ENCODE measurements at places on chromosomes 16 and 17.
A peak's percentile ranks its signal among the peaks of the same experiment; 100 is the strongest.

GRCh38 chr17:70563281-70563820 is 394.0 kb downstream of the KCNJ2 start:
- DNase-seq: no peak

- no peak for DNase-seq
Measured at GRCh38 chr16:62038646-62039045, 2.4 kb upstream of the CDH8 start.

DNA sequence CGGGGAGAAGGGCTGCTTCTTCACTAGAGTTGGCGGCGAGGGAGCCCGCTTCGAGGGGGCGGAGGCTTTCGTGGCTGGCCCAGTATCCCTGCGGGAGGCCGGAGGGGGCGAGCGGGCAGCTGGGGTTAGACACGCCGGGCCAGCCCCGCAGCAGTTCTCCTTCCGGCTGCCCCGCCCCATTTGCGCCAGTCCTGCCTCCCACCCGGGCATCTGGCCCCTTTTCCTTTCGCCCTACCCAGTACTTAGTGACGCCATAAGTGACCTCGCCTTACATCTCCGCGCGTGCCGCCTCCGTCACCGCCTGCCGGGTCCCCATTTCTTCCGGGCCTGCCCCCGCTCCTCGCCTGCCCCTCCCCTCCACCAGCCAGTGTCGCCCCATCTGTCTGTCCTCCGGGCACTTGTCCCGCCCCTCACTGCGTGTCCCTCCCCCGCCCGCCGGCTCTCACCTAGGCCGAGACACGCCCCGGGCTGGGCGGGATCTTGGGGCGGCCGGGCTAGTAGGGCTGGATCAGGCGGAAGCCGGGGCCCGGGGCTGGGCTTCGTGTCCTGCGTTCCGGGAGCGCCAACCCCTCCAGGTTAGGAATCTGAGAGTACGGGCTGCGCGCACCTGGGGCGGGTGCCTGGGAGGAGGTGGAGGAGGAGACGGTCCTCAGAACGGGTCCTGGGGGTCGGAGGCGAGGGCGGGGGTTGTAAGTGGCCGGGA is 14.3 kb downstream of the SPATA32 start:
- peak; percentile 99 for DNase-seq

DNA sequence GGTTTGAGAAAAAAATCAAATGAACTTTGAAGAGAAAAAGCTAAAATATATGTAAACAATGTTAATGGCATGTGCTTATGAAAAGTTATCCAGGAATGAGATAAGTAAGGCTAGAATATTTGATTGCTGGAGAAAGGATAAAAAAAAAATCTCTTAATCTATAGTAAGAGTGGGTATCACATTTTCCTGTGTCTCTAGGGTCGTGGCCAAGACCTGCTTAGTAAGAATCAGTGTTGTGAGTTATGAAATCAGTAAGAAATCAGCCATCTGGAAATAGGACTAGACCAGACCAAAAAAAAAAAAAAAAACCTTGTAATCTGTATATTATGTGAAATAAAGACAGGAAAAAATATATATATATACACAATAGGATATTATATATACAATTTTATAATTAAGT is 1153.9 kb downstream of the CDH11 start:
- DNase-seq: no peak

DNA sequence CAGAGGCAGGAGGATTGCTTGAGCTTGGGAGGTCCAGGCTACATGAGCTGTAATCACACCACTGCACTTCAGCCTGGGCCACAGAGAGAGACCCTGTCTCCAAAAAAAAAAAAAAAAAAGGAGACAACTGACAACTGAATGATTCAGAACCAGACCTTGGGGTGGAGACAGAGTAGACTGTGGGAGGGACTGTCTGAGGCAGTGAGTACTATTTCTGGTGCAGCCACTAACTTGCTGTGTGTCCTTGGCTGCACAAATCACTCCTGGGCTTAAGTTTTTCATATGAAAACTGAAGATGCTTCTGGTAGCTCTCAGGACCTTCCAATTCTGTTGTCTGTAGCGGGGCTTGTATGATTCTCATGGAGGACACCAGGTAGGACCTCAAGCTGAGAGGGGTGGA is 5.8 kb downstream of the ASB16 start:
- DNase-seq: no peak

DNA sequence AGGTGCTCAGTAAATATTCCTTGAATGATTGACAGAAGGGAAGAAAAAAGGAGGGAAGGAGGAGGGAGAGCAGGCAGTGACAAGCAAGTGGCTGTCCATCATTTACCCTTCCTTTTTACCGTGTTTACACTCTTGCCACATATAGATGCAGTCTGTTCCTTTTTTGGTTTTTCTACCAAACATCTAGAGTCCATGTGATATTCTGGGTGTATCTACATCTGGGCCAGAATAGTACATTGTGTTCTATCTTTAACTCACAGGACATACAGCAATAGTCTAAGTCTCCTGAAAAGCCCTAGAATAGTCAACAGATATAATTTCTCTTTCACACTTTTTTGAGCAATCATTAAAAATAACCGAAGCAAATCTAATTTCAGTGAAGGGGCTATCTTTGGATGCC is 33.5 kb downstream of the KCNJ2 start:
- DNase-seq: no peak

DNA sequence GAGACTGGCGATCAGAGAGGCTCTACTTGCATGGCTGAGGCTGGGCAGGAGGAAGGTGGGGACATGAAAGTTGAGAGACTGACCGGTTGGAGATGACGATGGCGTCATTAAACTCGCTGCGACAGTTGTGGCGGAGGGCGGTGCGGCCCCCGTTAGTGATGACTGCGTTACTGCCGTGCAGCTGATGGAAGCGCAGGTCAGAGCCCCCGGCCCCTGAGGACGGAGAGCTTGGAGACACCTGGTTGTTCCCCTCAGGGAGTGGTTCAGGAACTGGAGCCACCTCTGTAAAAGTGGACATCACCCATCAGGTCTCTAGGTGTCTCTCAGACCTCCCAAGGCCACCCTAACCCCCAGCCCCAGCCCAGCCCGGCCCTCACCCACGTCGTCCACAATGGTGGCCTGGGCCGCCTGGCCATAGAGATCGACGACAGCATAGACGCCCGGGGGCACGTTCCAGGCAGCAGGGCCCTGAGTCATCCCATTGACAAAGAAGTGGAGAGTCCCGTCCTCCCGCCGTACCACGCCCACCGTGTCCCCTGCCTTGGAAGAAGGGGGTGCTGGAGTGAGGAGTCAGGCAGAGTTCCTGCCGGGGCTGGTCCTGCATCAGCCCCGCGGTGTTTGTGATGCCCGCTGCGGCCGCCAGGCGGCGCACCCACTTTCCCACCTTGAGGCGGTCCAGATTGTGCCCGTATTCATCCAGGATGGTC is 5.3 kb downstream of the NEURL4 start:
- peak; percentile 76 for DNase-seq

DNA sequence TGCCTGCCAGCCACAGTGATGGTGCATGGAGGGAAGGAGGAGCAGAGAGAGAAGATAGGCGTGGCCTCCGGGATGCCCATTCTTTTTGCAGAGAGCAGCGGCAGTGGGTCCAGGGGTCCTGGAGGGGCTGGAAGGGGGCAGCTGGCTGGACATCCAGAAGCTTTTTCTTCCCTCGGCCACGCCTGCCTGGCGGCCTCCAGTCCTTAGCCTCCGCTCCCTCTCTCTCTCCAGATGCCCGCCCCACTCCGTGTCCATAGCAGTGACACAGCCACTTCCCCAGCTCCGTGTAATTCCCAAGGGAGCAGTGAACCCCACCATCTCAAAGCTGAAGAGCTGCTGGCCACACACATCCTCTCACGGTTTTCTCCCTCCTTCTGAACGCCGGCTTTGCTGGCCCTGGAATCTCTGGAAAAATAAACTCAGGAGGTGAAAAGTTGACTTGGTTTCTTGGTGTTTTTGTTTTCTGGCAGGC is 26.3 kb upstream of the CDC42EP4 start:
- no peak for DNase-seq

GRCh38 chr17:77444984-77445759 is 304.4 kb downstream of the SEC14L1 start:
- DNase-seq: peak; percentile 81

- DNase-seq: no peak
Measured at GRCh38 chr16:70704586-70704985, 18.7 kb upstream of the MTSS2 start.

DNA sequence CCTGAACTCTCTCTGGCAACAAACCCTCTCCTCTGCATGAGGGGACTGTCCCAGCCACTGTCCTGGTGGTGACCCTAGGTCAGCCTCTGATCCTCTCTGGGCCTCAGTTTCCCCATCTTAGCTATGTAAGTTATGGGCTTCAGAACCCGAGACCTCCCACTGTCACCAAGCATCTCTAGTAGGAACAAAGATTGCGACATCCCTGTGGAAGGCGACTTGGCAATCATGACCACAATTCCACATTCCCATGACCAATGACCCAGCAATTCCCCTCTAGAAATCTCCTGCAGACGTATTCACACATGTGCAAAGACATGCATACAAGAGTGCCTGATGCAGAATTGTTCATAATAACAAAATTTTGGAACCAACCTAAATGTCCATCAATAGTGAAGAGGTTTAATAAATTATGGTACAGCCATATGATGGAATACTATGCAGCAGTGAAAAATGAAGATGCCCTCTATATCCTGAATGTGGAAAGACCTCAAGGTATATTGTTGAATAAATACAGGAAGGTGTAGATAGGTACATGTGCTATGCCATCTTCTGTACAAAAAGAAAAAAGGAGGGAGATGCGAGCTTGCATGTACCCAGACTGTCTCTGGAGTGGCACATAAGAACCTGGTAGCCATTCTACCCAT is 21.2 kb downstream of the CNGB1 start:
- DNase-seq: no peak

DNA sequence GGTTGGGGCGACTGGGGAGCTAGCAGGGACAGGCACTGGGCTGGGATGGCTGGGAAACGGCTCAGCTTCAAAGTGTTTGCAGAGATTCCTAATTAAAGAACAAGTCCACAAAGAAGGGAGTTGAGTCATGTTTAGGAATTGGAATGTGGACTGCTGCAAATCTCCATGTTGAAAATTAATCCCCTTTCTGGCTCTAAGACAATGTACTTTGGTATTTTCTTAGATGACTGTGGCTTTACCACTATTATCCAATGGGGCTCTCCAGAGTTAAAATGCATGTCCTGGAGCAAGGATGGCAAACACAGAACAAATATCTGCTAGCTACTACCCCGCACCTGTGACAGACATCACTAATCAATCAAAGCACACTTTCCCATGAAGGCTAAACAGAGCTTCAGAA is 22.2 kb upstream of the WSCD1 start:
- no peak for DNase-seq

- no peak for DNase-seq
Measured at GRCh38 chr16:84368308-84368996, at the start of gene ATP2C2. ATP2C2 (plus strand) TSS chr16:84368538; CDS start chr16:84368616, 78 bp downstream.

GRCh38 chr16:10511829-10512228 is 68.6 kb downstream of the EMP2 start:
- no peak for DNase-seq

DNA sequence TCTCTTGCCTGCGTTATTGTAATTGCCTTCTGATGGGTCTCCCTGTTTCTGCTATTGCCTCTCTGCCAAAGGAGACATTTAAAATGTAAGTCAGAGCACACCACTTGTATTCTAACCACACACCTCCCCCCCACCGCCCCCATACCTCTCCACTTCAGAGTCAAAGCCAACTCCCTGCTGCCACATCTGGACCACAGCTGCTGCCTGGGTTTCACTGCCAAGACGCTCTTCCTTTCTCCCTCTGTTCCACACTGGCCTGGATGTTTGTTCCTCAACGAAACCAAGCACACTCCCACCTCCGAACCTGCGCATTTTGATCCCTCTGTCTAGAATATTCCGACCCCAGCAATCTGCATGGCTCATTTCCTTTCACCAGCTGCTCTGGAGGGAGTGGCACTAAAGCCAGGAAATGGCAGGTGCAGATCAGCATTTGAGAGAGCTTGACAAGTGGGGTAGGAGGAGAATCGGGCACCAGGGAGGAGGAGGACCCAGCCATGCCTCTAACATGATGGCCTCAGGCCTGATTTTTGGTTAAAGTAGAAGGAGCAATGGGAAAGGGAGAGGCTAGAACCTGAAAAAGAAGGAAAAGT is 92.4 kb upstream of the HS3ST2 start:
- no peak for DNase-seq

DNA sequence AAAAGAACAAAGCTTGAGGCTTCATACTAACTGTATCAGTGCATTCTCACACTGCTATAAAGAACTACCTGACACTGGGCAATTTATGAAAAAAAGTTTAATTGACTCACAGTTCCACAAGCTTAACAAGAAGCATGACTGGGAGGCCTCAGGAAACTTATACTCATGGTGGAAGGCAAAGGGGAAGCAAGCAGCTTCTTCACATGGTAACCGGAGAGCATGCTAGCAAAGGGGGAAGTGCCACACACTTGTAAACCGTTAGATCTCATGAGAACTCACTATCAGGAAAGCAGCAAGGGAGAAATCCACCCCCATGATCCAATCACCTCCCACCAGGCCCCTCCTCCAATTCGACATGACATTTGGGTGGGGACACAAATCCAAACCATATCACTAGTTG is 25.3 kb downstream of the CTRB2 start:
- DNase-seq: no peak

GRCh38 chr16:80931801-80932707 is 74.6 kb downstream of the CMC2 start:
- peak; percentile 29 for DNase-seq

DNA sequence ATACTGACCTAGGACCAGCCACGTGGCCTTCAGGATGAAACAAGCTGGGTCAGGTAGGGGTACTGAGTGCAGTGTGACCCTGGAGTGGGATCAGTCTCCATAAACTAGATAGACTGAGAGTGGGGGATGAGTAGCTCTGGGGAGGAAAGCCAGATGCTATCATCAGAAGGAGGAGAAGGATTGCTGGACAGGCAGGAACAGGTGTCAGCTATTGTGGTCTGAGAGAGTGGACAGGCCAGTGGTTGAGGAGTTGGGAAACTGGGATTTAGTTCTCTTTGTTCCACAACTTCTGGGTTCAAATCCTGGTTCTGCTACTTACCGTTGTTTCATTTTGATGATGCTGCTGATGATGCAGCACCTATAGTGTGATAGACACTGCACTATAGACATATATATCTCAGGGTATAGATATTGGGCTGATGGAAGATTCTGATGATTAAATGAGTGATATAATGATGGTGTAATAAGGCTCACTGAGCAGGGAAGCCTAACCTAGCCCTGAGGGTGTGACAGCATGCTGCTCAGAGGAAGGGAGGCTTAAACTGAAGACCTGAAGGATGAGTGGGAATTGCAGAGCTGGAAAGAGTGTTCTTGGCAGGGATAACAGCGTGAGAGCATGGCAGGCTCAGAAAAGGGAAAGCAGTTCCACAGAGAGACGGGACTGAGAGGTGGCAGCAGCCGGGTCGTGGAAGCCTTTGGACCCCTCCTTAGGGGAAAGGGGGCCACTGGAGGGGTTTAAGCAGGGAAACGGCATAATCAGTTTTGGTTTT is 66.0 kb downstream of the SNX20 start:
- DNase-seq: no peak

All from activated naive CD8-positive, alpha-beta T cell treated with anti-CD3 and anti-CD28 coated beads, Interleukin-2, amount 50 U/mL, for 24 hours (primary cell).